ENCODE measurements at places on chromosomes 5 and 9.

DNA sequence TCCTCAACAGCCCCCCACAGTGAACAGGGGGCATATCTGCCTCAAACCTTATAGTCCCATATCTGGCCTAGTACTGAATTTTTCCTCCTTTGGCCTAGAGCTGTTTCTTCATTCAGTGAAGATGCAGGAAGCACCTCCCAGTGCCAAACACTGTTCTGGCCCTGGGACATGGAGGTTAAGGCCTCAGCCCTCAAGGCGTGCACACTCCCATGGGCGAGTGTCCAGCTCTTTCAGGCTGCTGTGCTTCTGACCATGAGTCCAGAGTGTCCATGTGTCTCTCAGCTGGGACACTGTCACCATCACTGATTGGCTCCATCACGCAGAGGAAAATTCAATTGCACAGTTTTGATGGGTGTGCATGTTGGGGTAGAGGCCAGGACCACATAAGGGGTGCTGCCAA, 151.5 kb downstream of the PAX5 start:
- no peak for DNase-seq

- no peak for DNase-seq
These were observed 286.0 kb upstream of the TUSC1 start for GRCh38 chr9:25964239-25964638.

GRCh38 chr9:127334725-127335124, 62.2 kb upstream of the SLC2A8 start:
- no peak for DNase-seq

DNA sequence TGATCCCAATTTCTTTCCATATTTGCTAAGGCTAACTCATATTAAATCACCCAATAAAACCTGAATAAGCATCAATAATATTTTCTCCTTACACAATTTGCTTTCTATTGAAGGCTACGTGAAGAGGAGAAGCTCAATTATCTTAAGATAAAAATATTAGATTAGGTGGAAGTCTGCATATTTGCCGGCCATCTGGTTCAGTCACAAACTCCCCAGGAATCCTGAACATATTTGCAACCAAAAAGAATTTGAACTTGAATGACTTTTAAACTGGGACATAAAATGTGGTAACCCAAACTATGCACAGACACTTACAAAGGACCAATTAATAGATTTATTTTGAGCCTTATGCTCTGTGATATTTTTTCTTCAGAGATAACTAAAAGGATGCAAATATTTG, 92.3 kb downstream of the HAPLN1 start:
- no peak for DNase-seq

DNA sequence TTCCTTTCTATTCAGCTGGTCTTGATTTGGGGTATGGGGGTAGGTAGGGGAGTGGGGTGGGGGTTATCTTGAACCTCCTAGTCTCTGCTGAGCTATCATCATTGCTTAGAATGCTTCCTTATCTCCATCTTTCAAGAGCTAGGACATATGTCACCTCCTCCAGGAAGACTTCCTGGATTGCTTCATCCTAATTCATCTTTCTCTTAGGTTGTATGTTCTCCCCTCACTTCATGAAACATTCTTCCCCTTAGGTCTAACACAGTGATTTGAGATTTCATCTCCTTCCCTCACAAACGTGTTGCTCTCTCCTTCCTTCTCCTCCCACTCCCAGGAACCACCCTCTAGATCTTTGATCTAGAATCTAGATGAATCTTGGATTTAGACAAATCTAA, 2.4 kb upstream of the SYNPO start:
- no peak for DNase-seq

- no peak for DNase-seq
These were observed 25.6 kb upstream of the ZCCHC7 start for GRCh38 chr9:37094751-37095150.

Data from activated T-helper 1 cell treated with anti-CD3 and anti-CD28 coated beads, Interleukin-2, amount 50 U/mL, for 16 hours (primary cell).